Activated naive CD8-positive, alpha-beta T cell treated with anti-CD3 and anti-CD28 coated beads for 36 hours (primary cell): ENCODE measurements at places on chromosomes 2 and 18. TPM values are rescaled to one million over a fixed set of nuclear protein-coding genes. Genes with fewer than 3 reads are reported as not detected.

Gene ACADL
- total RNA-seq: not detected

DNA sequence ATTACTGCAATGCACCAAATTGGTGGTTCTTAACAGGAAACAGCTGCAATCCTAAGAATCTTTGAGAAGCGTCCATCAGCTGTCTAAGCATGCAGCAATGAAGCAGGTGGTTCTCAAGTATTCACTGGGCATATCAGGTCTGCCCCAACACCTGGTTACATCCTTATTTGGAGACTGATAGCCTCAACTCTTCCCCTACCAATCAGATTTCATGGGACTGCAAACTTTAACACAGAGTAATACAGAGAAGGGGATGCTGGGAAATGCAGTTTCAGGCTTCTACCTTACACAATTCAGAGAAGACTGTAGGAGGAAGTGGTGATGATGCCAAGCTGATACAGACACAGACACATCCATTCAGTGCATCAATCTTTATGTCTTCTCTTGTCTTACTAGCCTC, 240.5 kb downstream of the BCL2 start:
- no peak for DNase-seq

- DNase-seq: no peak
These were observed 79.6 kb upstream of the NABP1 start for GRCh38 chr2:191598296-191598695.

Gene RTP5
- total RNA-seq: not detected

- no peak for DNase-seq
These were observed 15.0 kb upstream of the SERPINB3 start for GRCh38 chr18:63676526-63677323.

DNA sequence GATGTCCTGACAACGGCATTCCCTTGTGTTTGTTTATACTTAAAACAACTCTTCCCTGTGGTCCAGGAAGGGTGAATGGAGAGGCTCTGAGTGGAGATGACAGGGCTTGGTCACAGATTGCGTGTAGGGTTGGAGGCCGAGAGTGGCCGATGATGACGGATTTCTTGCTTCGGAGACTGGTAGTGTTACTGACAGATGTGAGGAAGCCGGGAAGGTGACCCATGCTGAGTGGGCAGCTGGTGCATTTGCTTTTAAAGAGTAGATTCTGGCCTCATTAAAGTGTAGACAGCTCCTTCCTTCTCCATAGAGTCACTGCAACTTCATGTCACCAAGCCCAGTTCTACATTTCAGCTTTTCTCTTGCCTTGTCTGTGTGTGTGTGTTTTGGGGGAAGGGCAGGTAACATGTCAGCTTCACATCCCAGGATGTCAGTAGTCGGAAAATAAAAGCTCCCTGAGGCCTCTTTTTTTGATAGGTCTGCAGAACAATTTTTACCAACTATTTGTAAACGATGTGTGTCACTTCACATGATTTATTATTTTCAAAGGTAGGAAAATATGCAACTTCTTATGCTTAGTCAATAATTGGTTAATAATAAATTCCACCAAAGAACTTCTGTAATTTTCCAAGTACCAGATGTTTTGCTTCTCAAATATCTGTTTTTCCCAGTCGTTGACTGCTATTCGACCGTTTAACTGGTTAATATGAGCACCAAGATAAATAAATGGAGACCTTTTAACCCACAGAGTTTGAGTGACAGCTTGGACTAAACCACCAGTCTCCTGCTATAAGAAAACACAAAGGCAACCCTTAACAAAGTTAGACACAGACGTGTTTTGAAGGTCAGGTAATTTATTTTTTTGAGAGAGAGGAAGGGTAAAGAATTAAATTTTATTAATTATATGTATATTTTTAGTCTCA, 436.9 kb downstream of the SLC4A3 start:
- DNase-seq: no peak
